ENCODE measurements at places on chromosomes 5 and 9.

DNA sequence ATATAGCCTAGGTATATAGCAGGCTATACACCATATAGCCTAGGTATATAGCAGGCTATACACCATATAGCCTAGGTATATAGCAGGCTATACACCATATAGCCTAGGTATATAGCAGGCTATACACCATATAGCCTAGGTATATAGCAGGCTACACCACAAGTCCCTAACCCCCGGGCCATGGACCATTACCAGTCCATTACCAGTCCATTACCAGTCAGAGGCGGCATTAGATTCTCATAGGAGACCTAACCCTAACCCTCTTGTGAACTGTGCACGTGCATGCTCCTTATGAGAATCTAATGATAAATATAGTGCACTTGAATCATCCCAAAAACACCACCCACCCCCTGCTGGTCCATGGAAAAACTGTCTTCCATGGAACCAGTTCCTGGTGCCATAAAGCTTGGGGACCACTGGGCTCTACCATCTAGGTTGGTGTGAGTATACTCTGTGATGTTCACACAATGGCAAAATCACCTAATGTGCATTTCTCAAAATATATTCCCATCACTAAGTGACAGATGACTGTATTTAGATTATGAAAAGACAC is 4.7 kb downstream of the PLIN2 start:
- no peak for DNase-seq

DNA sequence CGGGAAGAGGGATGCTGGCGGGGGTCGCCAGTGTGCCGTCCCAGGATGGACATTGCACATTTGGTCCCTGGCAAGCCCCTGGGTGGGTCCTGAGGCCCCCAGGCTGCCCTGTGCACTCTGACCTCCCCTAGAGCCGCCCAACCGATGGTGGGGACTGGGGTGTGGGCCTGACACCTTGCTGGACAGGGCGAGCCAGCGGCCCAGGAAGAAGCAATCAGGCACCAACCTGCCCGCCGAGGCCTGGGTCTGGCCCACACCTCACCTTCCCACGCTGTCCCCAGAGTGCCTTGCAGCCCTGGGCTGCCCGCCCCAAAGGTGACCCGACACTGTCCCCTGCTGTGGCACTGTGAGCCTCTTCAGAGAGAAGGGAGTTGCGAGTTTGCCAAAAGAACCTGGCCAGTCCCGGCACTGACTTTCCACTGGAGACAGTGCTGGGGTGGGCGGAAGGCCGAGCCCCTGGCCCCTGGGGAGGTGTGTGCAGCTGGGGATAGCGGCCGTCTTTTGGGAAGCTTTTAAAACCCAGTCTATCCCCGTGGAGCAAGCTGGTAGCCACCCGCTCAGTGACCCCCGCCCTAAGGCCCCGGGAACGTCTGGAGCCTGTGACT is 12.0 kb upstream of the NRARP start:
- no peak for DNase-seq

- DNase-seq: no peak
These were observed 8.1 kb upstream of the UNC5A start for GRCh38 chr5:176802116-176802784.

GRCh38 chr5:3858524-3858923 is 262.9 kb downstream of the IRX1 start:
- no peak for DNase-seq

DNA sequence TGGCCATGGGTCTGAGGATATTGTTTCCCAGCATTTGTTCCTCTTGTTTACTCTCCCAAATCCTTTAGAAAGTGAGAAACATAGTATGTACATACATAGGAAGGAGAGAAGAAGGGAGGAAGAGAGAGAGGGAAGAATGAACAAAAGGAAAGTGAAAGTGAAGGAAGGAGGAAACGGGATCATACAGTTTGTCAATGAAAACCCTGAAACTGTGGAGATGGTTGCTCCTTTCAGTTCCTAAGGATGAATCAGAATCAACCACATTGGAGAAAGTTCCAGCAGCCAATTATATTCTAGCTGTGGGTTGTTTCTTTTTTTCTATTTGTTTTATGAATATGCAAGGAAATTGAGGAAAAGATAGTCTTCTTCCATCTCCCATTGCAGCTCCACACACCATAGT is 396.5 kb downstream of the MLLT3 start:
- no peak for DNase-seq
